ENCODE measurements at places on chromosomes 3 and 15.

DNA sequence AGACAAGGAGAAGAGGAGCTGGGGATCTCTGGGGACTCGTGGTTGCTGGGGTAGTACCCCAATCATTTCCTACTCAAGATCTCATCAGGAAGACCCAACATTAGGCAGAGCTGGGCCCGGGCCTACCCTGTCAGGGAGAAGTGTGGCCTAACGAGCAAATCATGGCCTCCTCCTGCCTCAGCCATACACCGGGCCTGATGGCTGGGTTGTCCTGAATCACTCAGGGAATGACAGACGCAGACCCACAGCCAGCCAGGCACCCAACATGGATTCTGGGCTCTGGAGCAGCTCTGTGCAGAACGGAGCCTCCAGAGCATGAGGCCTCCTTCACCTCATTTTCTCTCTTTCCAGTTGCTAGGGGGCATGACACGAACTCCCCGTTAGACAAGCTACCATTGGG lies 19.7 kb downstream of the ITGA11 start:
- H3K27ac ChIP-seq: no peak overlapping the region
- no peak for ATAC-seq
- H3K36me3 ChIP-seq: no peaks in the 10 kb centered on the region
- H3K4me1 ChIP-seq: no peaks in the 10 kb centered on the region
- H3K27me3 ChIP-seq: peaks cover 12% of the 10 kb centered on the region

GRCh38 chr3:114504941-114505628 lies 211.3 kb downstream of the TIGIT start:
- no peak for ATAC-seq
- H3K27me3 ChIP-seq: no peaks in the 10 kb centered on the region
- H3K4me3 ChIP-seq: no peak overlapping the region
- H3K27ac ChIP-seq: no peak overlapping the region
- H3K36me3 ChIP-seq: no peaks in the 10 kb centered on the region
- H3K4me1 ChIP-seq: peaks cover 37% of the 10 kb centered on the region

GRCh38 chr3:47001731-47002170 lies 22.3 kb downstream of the NBEAL2 start:
- H3K4me1 ChIP-seq: peaks cover 20% of the 10 kb centered on the region
- no peaks in the 10 kb centered on the region for H3K27me3 ChIP-seq
- no peak overlapping the region for H3K4me3 ChIP-seq
- ATAC-seq: no peak
- H3K27ac ChIP-seq: no peak overlapping the region

- H3K27ac ChIP-seq: no peak overlapping the region
- no peaks in the 10 kb centered on the region for H3K36me3 ChIP-seq
- no peak for ATAC-seq
- H3K27me3 ChIP-seq: peaks cover 16% of the 10 kb centered on the region
These were observed 155.4 kb upstream of the CCDC54 start for GRCh38 chr3:107221856-107222255.

- ATAC-seq: peak; percentile 69
- peaks cover 70% of the 10 kb centered on the region for H3K27me3 ChIP-seq
- no peaks in the 10 kb centered on the region for H3K36me3 ChIP-seq
- H3K4me3 ChIP-seq: peak within 1 kb of the TSS; percentile 79
- peak within 1 kb of the TSS; percentile 30 for H3K27ac ChIP-seq
- peaks cover 25% of the 10 kb centered on the region for H3K4me1 ChIP-seq
These were observed at the start of gene MYRIP for GRCh38 chr3:39809181-39809994. Gene MYRIP (plus strand): TSS chr3:39809609. CDS start chr3:39900817, 91,208 bp downstream.

DNA sequence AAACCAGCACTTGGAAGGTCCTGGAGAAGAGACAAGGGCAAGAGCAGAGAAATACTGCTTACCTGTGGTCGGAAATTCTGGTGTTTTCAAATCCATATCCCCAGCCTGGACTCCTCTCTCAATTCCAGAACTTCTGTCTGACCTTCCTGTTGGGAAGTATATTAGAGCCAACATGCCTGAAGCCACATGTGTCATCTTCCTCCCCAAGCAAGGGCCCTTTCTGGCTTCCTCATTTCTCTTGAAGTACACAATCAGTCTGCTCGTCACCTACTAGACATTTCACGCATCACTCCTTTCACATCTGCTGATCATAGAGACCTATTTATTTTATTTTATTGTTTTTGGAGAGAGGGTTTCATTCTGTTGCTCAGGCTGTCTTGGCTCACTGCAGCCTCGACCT lies 8.4 kb downstream of the PARP14 start:
- peak; percentile 78 for ATAC-seq
- no peak overlapping the region for H3K4me3 ChIP-seq
- peaks cover 47% of the 10 kb centered on the region for H3K4me1 ChIP-seq
- H3K36me3 ChIP-seq: peaks cover 57% of the 10 kb centered on the region
- no peak overlapping the region for H3K27ac ChIP-seq

DNA sequence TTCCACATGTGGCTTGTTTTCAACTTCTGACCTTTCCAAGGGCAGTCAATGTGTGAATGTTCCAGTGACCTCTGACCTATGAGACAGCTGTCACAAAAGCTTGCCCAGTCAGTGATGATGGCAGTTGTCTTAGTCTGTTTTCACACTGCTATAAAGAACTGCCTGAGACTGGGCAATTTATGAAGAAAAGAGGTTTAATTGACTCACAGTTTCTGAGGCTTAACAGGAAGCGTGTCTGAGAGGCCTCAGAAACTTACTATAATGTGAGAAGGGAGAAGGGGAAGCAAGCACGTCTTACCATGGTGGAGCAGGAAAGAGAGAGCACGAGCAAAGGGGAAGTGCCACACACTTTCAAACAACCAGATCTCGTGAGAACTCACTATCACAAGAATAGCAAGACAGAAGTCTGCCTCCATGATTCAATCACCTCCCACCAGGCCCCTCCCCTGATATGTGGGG lies 95.6 kb downstream of the ECT2 start:
- peaks cover 24% of the 10 kb centered on the region for H3K27me3 ChIP-seq
- no peak overlapping the region for H3K27ac ChIP-seq

GRCh38 chr3:107650788-107651187 lies 128.0 kb downstream of the BBX start:
- H3K27ac ChIP-seq: peak overlapping the region; percentile 71
- no peaks in the 10 kb centered on the region for H3K27me3 ChIP-seq
- H3K36me3 ChIP-seq: peaks cover 23% of the 10 kb centered on the region
- ATAC-seq: peak; percentile 61
- H3K4me1 ChIP-seq: peaks cover 24% of the 10 kb centered on the region

DNA sequence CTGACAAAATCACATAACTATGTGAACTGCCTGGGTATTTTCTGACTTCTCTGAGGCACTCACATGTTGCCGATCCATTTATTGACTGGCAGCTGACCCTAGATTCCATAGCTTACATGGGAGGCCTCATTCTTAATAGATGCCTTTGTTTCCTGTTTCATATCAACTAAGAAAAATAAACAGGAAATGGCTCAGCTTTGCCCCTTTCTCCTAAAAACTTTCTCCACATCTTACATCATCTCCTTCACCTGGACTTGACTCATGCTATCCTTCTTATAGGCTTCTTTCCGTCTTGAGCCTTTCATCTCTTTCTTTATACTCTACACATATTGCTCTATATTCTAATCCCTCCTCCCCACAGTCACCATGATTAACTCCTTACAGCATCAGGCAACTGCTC lies 38.0 kb downstream of the TXNRD3 start:
- H3K4me1 ChIP-seq: no peaks in the 10 kb centered on the region
- ATAC-seq: no peak
- H3K27ac ChIP-seq: no peak overlapping the region
- H3K27me3 ChIP-seq: peaks cover 8% of the 10 kb centered on the region
- no peak overlapping the region for H3K4me3 ChIP-seq
- H3K36me3 ChIP-seq: no peaks in the 10 kb centered on the region

DNA sequence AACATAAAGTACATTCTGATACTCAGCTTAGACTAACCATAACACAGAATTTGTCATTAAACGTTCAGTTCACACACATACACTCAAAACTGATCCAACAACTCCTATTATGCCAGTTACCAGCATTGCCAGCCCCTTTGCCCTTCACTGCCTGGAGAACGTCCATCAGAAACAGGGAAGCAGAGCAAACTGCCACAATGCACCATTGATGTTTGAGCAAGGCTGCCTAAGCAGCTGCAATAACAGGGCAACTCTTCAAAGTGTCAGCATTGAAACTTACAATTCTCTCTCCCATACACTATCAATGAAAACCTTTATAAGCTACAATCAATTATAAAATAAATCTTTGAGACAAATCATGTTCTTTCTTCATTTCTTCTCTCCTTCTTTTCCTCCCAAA lies 85.1 kb downstream of the ZBTB20 start:
- no peak for ATAC-seq
- no peak overlapping the region for H3K4me3 ChIP-seq
- peaks cover 55% of the 10 kb centered on the region for H3K36me3 ChIP-seq
- H3K4me1 ChIP-seq: peaks cover 7% of the 10 kb centered on the region

DNA sequence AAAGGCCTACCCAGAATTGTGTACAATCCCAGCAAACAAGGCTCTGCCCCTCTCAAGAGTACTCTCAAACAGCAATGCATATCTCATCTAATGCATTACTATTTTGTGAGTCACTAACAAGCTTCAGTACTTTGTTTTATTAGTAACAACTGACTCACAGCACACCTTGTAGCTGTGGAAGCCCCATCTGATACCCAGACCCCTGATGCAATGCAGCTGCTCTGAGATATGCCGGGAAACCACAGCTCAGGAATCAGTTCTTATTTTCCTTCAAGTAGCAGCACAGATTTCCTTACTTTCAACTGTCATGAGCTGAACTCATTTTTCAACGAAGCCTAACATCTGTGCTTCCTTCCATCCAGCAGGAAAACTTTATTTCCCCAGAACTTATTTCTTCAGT lies 37.8 kb downstream of the CCNL1 start:
- ATAC-seq: no peak
- H3K27me3 ChIP-seq: no peaks in the 10 kb centered on the region
- no peaks in the 10 kb centered on the region for H3K36me3 ChIP-seq
- no peak overlapping the region for H3K4me3 ChIP-seq
- H3K27ac ChIP-seq: no peak overlapping the region
- no peaks in the 10 kb centered on the region for H3K4me1 ChIP-seq

DNA sequence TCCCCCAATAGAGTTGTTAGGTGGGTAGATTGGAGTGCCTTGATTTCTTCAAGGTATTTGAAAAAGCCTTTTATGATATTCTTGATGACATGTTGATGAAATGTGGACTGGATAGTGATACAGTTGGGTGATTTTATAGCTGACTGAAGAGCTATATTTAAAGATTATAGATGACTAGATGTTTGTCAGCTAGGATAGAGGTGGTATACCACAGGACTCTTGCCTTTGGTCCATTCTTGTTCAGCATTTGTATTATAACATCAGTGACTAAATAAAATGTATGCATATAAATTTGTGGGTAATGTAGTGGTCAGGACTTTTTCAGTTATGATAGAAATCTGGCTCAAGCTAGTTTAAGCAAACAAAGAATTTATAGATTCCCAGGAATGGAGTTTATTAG lies 143.9 kb downstream of the ZNF609 start:
- H3K4me3 ChIP-seq: no peak overlapping the region
- peaks cover 42% of the 10 kb centered on the region for H3K4me1 ChIP-seq
- H3K27me3 ChIP-seq: no peaks in the 10 kb centered on the region
- no peaks in the 10 kb centered on the region for H3K36me3 ChIP-seq

DNA sequence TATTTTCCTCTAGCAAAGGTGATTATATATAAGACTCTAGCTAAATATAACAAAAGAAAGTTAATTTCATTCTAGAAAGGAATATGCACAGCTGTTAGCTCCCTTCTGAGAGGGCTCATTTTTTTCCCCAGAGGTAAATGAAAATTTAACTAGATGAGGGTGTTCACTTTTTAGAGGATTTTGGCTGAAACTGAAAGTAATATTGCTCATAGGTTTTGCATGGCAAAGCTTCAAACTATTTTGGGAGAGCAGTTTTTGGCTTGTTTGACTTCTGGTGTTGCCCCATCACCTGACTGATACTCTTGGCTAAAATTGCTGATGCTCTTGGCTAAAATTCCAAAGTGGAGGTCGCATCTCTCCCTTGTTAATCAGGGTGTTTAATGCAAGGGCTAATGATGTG lies 311.9 kb downstream of the EDEM1 start:
- H3K27me3 ChIP-seq: peaks cover 14% of the 10 kb centered on the region
- peaks cover 7% of the 10 kb centered on the region for H3K4me1 ChIP-seq
- H3K27ac ChIP-seq: no peak overlapping the region
- peak; percentile 16 for ATAC-seq
- no peak overlapping the region for H3K4me3 ChIP-seq
- no peaks in the 10 kb centered on the region for H3K36me3 ChIP-seq

DNA sequence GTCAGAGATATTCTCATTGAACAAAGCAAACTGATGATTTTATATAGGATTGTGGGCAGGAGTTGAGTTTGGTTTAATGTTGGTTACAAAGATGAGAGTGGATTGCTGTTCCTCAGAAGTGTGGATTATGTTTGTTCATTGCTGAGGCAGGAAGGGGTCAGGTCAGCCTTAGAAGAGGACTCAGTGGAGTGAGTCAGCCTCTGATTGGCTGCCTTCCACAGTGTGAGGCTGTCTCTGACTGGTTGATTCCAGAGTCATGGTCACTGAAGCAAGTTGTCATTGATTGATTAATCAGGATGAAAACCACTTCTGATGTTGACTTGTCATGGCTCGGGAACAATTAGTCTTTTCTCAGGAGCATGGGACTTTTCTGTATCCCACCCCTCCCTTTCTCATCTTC lies 36.2 kb downstream of the KBTBD12 start:
- H3K36me3 ChIP-seq: no peaks in the 10 kb centered on the region
- peaks cover 20% of the 10 kb centered on the region for H3K27me3 ChIP-seq
- H3K4me3 ChIP-seq: no peak overlapping the region
- no peaks in the 10 kb centered on the region for H3K4me1 ChIP-seq

GRCh38 chr3:43729707-43730414 lies 39.1 kb downstream of the ABHD5 start:
- no peak for ATAC-seq
- H3K27ac ChIP-seq: no peak overlapping the region
- no peaks in the 10 kb centered on the region for H3K27me3 ChIP-seq
- peaks cover 11% of the 10 kb centered on the region for H3K36me3 ChIP-seq
- no peaks in the 10 kb centered on the region for H3K4me1 ChIP-seq
